ENCODE measurements at places on chromosomes 5 and 9. TPM values are rescaled to one million over a fixed set of nuclear protein-coding genes. Genes with fewer than 3 reads are reported as not detected.
A peak's percentile ranks its signal among the peaks of the same experiment; 100 is the strongest.

- H3K4me3 ChIP-seq: no peak overlapping the region
- DNase-seq: no peak
- no peaks in the 10 kb centered on the region for H3K4me1 ChIP-seq
- no peak overlapping the region for H3K27ac ChIP-seq
Observed at GRCh38 chr9:37839496-37840461, 39.2 kb downstream of the DCAF10 start.

- no peak overlapping the region for H3K27ac ChIP-seq
- no peaks in the 10 kb centered on the region for H3K27me3 ChIP-seq
- no peaks in the 10 kb centered on the region for H3K4me1 ChIP-seq
- no peaks in the 10 kb centered on the region for H3K36me3 ChIP-seq
- H3K4me3 ChIP-seq: no peak overlapping the region
Observed at GRCh38 chr5:54807421-54807820, 178.0 kb downstream of the ESM1 start.

GRCh38 chr5:154756009-154756867, 1.1 kb downstream of the LARP1 start:
- H3K27ac ChIP-seq: peak overlapping the region; percentile 95
- no peaks in the 10 kb centered on the region for H3K36me3 ChIP-seq
- H3K27me3 ChIP-seq: no peaks in the 10 kb centered on the region
- peak overlapping the region; percentile 97 for H3K4me3 ChIP-seq
- DNase-seq: peak; percentile 83
- peaks cover 44% of the 10 kb centered on the region for H3K4me1 ChIP-seq

GRCh38 chr9:89153232-89154017, 25.2 kb downstream of the SHC3 start:
- H3K4me3 ChIP-seq: no peak overlapping the region
- no peak overlapping the region for H3K27ac ChIP-seq
- H3K4me1 ChIP-seq: peaks cover 4% of the 10 kb centered on the region
- H3K27me3 ChIP-seq: no peaks in the 10 kb centered on the region
- no peak for DNase-seq

DNA sequence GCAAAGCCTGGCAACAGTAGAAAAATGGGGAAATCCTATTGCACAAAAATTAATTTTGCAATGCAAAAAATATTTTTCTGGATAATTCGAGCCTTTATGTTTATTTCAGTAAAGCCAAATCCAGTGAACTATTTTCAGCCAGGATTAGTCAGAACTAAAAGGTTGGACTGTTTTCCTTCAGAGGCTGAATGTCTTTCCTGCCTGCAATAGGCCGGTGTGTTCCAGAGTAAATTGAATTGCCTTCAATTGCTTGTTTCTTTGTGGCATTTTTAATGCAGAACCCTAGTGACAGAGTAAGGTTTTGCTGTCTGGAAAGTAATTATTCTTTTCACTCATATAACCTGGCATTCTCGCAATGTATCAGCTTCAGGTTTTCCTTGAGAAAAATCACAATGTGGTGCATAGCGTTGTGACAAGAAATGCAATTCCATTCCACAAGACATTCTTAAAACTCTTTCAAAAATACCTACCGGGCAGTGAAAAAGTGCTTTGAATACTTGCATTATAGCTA, 183.7 kb downstream of the GLIS3 start:
- H3K27ac ChIP-seq: no peak overlapping the region
- H3K4me1 ChIP-seq: peaks cover 4% of the 10 kb centered on the region
- no peak overlapping the region for H3K4me3 ChIP-seq
- H3K36me3 ChIP-seq: no peaks in the 10 kb centered on the region

DNA sequence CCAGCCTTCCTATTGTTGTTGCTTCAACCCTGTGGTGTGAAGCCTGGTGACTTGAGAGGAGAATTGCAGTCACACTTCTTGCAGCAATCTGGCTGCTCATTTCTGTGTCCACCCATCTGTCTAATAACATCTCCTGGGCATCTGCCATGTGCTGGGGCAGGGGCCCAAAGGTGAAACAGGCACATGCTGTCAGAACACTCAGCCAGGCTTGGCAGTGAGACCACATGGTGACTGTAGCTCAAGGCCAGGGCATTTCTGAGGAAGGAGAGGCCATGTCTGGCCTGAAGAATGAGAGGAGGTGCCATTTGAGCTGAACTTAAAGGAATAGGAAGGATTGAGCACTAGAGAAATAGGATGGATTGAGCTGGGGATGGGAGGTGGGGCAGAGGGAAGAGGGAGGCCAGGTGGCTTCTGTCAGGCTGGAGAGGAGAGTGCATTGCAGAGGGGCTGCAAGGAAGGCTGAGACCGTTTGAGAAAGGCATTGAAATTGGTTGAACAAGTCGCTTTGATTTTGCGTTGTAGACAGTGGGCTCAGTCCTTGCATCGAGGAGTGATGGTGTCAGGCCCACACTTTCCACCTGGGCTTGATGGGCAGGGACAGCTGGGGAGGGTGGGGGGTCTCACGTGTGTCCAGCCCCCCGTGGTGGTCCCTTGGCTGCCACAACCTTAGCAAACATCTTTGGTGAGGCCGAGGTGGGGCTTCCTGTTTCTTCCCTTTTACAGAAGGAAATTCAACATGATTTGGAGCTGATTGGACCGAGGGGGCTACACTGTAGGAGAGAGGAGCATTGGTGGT, 222.4 kb downstream of the CACNA1B start:
- H3K4me1 ChIP-seq: no peaks in the 10 kb centered on the region
- no peaks in the 10 kb centered on the region for H3K36me3 ChIP-seq
- peak; percentile 38 for DNase-seq
- H3K27me3 ChIP-seq: peaks cover 7% of the 10 kb centered on the region

DNA sequence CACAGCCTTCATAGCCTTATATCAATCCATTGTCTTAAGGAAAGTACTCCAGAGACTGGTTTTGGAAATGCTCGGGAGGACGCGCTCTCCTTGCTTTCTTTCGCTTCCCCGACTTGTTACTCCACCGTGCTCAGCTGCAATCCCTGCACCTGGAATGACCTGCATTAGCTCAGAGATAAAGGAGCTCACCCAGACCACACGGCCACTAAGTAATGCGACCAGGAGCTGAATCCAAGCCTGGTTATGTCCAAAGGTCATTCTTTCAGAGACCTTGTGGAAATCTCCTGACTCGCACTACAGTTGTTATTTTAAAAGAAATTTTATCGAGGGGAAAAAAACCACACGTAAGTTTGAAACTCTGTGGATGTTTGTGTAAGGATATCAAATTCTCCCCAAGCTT, 135.3 kb upstream of the DPYSL3 start:
- no peaks in the 10 kb centered on the region for H3K36me3 ChIP-seq
- H3K27ac ChIP-seq: no peak overlapping the region
- H3K4me1 ChIP-seq: no peaks in the 10 kb centered on the region
- no peak overlapping the region for H3K4me3 ChIP-seq
- no peaks in the 10 kb centered on the region for H3K27me3 ChIP-seq

GRCh38 chr9:92947268-92948037, at the start of gene FGD3:
Gene FGD3, plus strand, starts transcription at chr9:92947523. Its CDS starts 28,734 bp downstream, at chr9:92976257.
- peak within 1 kb of the TSS; percentile 36 for H3K27ac ChIP-seq
- peaks cover 5% of the 10 kb centered on the region for H3K27me3 ChIP-seq
- no peaks in the 10 kb centered on the region for H3K36me3 ChIP-seq
- peak within 1 kb of the TSS; percentile 58 for H3K4me3 ChIP-seq
- DNase-seq: peak; percentile 71
- H3K4me1 ChIP-seq: peaks cover 8% of the 10 kb centered on the region

DEPDC1B gene
- total RNA-seq: 0.20 TPM

PCDHGC4 gene
- total RNA-seq: 1.8 TPM

SKP1 gene
- total RNA-seq: 234 TPM

SLC36A2 gene
- total RNA-seq: not detected

All from upper lobe of right lung (tissue), 1 donor.